ENCODE measurements at places on chromosomes 13 and 19. TPM values are rescaled to one million over a fixed set of nuclear protein-coding genes. Genes with fewer than 3 reads are reported as not detected.

GRCh38 chr19:10291554-10292205 lies 1.9 kb downstream of the ICAM5 start:
- DNase-seq = no peak

The FEM1A gene
- total RNA-seq = 10.9 TPM

DNA sequence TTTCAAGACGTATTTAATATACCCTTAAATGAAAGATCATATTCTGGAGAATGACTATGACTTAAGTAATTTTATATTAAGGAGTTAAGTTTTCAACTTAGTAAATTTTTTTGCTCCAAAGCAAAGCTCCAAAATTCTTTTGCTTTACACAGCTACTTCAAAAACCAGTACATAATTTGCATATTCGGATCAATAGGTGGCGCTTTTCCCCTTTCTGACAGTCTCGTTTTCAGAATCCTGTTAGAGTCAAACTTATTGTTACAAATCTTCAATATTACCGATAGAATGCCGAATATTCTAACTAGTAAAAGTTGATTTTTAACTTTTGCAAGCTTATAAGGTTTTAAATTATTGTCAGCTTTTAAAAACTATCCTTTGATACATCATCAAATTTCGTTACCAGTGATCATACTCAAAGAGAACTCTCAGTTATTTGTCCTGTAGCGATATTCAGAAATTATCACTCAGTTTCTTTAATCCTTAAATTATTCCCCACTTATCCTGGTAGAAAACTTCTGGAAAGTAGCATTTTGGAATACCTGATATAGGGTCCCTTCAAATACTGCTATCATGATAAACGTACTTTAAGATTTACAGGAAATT lies 852.7 kb upstream of the KLHL1 start:
- DNase-seq = no peak

DNA sequence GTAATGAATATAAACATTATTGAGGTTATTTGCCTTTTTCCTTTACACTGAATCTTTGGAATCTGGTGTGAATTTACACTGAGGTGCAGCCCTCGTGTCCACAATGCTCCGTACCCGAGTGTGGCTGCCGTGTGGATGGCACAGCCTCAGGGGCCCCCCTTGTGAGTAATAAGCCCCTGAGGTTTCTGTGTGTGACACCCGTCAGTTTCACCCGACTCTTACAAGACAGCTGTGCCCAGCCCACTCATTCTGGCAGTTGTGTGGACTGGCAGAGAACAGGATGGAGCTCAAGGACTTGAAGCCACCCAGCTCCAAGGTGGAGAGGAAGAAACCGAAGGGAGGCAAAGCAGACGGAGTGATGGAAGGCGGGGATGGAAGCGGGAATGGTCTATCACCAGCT lies 7.8 kb downstream of the PROZ start:
- no peak for DNase-seq

DNA sequence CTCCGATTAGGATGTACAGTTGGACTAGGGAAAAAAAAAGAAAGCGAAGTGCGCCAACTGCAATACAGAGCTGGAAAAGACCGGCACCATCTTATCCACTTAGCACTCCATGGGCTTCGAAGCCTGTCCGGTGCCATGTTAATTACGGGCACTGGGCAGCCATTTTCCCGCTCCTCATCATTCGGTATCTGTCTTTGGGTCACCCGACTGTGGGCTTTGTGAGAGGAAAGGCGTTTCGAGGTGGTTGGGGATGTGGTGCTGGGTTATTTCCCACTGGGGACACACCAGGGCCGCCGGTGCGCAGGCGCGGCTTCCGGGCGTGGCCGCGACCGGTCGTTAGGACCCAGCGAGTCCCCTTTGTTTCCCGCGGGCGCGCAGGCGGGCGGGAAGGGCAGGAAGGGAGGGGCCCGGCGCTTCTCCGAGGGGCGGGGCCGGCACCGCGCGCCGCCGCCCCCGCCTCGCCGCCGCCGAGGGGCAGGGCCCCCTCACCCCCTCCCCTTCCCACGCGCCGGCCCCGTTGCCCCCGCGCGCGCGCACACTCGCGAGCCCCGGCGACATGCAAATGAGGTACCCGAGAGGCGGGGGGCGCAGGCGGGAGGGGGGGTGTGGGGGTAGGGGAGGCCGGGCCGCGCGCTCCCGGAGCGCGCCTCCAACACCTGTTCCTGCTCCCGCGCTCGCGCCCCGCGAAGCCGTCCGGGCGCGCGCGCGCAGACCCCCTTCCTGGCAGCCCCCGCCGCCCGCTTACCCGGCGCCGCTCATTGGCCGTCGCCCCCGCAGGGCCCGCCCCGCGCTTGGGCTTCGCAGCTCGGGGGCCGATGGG lies at the start of gene ZNF524:
Gene ZNF524 (plus strand): TSS at position 447 of the 820 bp plus-strand sequence. CDS start 1,825 bp downstream, outside the sequence.
- peak; percentile 87 for DNase-seq

GRCh38 chr19:4388337-4389063 lies 11.8 kb downstream of the SH3GL1 start:
- no peak for DNase-seq

GRCh38 chr13:31380715-31381114 lies 180.9 kb downstream of the B3GLCT start:
- no peak for DNase-seq

DNA sequence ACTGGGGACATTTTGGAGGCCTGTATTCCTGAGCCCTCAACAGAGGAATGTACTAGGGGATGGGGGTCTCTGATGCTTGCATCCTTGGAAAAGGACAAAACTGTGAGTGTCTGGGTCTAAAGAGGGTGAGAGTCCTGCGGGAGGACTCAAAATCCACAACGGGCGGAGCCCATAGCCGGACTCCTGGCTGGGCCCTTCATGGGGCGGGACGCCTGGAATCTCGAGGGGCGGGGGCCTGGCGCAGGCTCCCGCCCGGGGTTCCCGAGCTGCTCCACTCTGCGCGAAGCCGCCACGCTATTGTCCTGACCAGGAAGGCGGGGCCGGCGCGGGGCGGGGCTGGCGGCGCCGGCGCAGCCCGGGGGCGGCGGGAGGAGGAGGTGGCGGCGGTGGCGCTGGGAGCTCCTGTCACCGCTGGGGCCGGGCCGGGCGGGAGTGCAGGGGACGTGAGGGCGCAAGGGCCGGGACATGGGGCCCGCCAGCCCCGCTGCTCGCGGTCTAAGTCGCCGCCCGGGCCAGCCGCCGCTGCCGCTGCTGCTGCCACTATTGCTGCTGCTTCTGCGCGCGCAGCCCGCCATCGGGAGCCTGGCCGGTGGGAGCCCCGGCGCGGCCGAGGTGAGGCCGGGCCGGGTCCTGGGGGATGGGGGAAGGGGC lies at the start of gene APLP1:
Gene APLP1 (plus strand): TSS at position 403 of the 651 bp plus-strand sequence. CDS start 63 bp downstream, at position 466.
- peak; percentile 70 for DNase-seq

Data from left colon (tissue), 2 donors.